ENCODE measurements at places on chromosomes 6 and 20.

- no peak for DNase-seq
Measured at GRCh38 chr6:109793021-109793420, 101.9 kb downstream of the FIG4 start.

DNA sequence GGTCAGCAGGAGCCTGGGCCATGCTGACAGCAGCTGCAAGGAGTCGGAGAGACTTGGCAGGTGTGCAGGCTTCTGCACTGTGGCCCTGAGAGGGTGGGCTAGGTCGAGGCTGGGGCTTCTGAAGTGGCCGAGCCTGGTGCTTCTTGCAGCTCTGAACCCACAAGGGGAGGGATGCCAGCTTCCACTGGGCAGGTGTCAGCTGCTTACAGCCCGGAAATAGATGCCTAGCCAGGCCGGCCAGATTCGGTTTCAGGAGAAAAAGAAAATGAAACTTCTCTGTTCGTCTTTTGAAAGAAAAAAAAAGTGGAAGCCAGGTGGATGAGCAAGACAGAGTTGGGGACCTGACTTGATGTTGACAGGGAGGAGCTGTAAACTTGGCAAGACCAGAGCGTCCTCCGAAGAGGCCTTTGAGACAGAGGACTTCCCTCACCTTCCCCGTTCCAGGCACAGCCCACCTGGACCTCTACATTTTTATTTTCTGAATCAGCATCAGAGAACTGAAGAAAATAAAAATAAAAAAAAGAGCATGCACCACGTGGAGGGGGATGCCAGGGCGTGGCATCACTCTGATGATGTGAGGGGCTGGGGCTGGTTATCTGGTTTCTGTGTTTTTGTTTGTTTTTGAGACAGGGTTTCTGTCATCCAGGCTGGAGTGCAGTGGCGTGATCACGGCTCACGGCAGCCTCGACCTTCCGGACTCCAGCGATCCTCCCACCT, at the start of gene ZBP1:
Gene ZBP1, minus strand, starts transcription at position 153 of the 717 bp plus-strand sequence. Its CDS starts 131 bp downstream, at position 22.
- peak; percentile 77 for DNase-seq

GRCh38 chr6:16684195-16684689, 77.0 kb downstream of the ATXN1 start:
- DNase-seq: no peak

DNA sequence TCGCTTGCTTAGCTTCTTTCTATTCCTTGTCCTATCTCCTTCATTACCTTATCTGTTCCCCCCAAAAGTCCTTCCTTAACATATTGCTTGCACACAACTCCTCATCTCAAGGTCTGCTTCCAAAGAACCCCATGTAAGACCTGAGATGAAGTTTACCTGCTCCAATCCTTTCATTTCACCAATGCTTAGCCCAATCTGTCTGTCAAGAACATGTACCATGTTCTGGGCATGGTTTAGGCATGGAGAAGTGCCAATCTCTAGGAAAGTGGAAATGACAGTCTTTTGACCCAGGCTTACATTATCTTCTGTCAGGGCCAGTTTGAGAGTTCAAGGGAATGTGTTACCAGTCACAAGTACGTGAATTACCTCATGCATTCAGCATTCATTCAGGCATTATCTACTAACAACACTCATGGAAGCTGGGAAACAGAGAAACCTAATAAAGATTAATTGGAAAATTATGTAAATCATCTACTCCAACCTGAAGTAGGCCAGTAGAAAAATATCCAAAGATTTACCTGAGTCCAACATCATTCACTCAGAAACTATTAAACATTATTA, 15.8 kb upstream of the TASP1 start:
- no peak for DNase-seq

DNA sequence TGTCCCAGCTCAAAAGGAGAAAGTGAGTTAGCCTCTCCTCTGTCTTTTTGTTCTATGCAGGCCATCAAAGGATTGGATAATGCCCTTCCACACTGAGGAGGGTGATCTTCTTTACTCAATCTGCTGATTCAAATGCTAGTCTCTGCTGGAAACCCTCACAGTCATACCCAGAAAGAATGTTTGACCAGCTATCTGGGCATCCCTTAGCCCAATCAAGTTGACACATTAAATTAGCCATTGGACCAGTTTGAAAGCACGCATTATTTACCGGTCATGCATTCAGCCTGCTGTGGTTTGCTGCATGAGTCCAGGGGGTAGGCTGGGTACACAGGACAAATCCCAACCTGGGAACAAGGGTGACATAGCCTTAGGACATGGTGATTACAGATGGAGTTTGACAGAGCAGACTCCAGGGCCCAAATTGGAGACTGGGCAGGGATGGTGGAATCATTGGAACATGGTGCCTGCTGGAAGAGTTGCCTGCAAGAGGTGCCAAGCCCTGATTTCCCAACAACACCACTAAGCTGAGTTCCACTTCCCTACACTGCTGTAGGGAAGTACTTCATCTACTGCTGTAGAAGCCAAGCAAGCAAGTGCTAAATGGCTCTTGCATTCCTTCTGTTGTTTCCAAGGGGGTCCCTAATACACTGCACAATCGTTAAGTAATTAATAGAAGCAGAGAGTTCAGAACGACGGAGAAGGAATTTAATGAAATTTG, 87.7 kb downstream of the RNF182 start:
- DNase-seq: no peak

GRCh38 chr6:1327630-1328029, 15.7 kb downstream of the FOXQ1 start:
- DNase-seq: no peak

DNA sequence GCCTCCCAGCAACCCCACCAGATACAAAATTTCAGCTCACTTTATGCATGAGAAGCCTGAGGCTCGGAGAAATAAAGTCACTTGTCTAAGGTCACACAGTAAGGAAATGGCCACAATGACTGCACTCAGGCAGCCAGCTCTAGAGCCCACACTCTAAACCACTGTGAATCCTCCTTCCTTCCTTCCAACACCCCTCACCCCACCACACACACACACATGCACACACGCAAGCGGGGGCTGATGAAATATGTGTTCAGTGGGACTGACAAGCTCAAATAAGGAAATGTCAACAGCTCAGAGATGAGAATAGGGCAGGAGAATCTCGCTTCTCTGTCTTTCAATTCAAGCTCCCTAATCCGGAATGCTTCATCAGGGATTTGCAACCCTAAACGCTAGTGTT, 6.0 kb upstream of the BPIFA1 start:
- no peak for DNase-seq

DNA sequence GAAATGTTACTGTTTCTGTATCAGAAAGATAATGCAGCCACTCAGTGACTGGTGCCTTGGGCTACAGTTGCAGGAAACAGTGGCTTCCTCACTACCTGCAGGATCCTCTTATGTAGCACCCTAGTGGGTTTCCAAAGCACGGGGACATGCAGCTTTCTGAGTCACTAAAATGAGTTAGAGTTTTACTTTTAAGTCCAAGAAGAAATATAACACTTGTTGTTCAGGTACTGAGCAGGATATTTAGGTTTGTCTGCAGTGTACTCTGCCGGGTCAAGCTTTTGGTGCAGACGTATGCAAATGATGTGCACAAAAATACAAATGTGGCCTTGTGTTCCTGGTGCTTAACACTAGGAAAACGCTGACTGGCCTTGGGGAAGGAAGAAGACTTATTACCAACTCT, 22.0 kb downstream of the ACSS1 start:
- DNase-seq: no peak

DNA sequence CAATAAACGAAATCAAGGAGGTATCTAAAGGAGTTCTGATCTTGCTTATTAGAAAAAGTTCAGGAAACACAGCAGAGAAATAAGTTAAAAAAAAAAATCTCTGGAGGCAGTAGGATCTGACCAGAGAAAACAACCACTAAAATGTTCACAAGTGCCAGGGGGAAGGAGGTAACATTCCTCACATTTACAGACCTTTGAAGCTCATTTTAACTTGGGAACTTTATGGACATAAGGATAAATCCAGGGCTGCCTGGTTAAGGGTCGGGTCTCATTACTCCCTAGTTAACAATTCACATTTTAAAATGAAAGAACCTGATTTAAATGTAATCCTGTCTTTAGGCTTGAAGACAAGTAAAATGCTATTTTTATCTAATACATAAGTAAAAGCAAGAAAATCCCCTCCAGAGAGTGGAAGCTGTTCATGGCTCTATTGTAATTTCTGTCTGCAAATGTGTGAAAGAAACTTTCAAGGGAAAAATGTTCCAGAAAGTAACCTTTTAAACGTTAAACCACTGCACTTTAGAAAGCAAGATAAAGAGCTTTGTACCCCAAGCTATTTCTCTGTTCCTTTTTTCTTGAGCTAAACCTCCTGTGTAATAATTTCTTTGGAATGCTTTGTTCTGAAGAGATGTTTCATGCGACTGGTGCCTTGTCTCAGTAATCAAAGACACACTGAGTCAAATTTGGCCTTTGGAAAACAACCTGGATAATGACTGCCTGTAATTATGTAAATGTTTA, 38.2 kb downstream of the MYLIP start:
- no peak for DNase-seq

GRCh38 chr6:96888745-96889144, 8.9 kb downstream of the NDUFAF4 start:
- no peak for DNase-seq

- no peak for DNase-seq
Measured at GRCh38 chr20:25242231-25242630, 5.7 kb upstream of the PYGB start.

- DNase-seq: no peak
Measured at GRCh38 chr6:13492357-13492756, 5.0 kb upstream of the GFOD1 start.

DNA sequence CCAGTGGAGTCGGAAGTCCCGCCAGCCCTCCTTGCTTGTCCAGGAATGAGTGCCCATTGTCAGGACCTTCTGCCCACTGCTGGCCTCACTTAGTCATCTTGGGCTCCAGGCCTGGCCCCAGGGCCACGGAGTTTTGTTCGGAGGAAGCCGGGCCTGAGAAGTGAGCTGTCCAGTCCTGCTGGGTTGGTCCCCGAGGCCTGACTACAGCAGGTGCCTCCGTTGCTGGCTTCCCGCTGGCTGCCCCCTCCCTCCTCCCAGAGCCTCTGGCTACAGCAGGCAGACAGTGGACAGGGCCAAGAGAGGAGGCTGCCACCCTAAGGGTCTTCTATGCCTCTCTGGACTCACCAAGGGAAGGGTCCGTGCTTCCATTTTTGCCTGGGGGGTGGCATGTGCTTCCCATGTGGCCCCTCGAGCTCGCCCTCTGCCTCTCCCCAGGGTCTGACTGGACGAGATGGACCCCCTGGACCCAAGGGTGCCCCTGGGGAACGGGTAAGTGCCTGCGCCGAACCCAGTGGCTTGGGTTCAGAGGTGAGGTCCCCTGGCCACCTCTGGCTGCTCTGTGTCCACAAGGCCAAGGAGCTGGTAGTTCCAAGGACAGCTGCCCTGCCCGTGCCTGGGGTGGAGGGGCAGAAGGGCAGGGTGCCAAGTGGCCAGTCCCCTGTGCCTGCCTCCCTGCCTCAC, 2.8 kb downstream of the COL9A3 start:
- DNase-seq: no peak

DNA sequence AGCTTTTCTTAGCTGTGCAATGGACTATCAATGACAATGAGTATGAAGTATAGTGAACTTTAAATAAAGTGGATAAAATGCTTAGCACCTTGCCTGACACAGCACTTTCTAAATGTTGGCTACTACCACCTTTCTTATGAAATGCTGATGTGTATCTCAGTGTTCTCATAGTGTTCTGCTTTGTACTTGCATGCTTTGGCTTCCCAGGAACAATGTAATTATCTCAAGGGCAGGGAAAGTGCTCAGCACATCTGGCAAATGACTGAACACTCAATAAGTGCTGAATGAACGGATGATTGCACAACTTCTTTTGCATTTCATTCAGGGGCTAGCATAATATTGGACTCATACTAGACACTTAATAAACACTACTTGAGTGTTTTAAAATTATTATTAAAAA, 28.2 kb upstream of the NOX3 start:
- DNase-seq: no peak

GRCh38 chr6:135940616-135941167, 89.2 kb downstream of the PDE7B start:
- DNase-seq: no peak

DNA sequence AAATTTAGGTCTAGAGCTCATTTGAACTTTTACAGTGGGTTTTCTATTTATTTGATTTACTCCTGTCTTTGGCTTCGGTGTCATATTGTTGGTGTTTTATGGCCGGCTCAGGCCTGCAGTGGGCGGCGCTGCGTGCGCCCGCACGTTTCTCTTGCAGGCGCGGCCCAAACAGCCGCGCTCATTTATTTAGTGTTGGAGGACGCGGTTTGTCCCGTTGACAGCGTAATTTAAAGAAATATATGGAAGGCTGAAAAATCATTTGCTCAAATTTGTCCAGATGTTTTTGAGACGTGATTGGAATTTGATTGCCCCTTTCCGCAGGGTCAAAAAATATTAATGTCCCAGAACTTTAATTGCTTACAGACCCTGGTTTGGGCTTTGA, 22.1 kb downstream of the TFAP2B start:
- DNase-seq: no peak

- DNase-seq: no peak
Measured at GRCh38 chr6:25156123-25156522, 123.1 kb upstream of the CARMIL1 start.

DNA sequence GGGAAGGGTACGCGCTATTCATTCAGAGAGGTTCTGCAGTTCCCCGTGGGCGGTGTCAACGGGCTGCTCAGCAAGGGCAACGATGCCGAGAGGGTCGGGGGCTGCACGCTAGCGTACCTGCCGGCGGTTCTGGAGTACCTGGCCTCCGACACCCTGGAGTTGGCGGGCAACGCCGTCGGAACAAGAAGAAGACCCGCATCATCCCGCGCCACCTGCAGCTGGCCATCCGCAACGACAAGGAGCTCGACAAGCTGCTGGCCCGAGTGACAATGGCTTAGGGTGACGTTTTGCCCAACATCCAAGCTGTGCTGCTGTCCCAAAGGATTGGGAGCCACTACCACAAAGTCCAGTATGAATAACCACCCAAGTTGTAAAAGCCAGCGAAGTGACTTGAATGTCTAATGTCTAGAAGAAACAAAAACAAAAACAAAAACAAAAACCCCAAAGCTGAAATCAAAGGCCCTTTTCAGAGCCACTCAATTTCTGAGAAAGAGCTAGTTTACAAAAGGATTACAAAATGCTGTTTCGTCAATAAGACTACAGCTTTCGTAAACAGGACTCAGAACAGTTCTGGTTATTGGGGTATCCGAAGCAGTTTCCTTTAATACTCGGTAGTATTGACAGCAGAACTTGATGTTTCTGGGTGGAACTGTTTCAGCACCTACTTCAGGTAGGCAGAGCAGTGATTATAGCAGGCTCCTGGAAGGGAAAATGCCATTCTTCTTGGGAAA, 21.9 kb upstream of the SLC17A4 start:
- DNase-seq: no peak

DNA sequence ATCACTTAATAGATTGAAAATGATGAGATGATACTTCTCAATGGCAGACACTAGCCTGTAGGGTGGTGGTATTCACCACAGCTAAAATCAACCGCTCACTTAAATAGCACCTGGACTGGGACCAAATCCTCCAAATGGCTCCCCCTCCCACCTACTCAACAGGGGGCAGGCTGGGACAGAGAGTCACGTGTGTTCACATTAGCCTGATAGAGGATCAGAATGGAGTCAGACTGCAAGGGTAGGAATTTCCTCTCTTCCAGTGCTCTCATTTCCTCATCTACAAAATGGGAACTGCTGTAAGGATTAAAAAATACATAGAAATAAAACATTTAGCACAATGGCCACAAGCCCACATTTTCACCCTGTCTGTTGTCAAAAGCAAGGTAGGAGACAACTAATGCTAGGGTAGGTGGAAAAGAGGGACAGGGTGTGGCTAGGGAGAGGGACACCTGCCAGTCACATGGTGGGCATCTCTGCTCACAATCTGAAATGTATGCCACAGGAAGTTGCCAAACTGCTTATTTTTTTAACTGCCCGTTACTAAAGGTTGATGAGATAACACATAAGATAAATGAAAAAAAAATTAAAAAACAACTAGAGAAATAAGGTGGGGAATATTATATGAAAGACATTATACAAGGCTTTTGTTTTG, 55.3 kb downstream of the BACH2 start:
- DNase-seq: no peak

GRCh38 chr6:132752255-132752654, 5.4 kb downstream of the VNN2 start:
- no peak for DNase-seq
